ENCODE measurements at places on chromosomes 3 and 15.

DNA sequence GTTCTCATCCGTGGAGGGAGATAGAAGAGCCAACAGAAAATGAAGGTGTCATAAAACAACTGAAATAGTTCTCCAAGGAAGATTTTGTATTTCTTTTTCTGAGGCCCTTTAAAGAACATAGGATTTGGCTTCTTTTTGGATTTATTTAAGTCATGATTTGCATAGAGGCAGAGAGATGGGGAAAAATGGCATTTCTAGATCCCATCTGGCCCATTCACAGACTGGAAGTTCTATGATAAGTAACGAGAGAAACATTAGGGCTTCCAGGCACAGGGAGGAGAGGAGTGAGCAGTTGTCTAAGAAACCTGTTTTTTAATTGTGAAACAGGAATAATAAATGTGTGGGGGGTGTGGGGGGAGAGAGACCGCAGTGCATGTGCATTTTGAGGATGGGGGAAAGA, 285.8 kb upstream of the LMCD1 start:
- DNase-seq, result no peak

- no peak for DNase-seq
Observed at GRCh38 chr3:151009981-151010380, 37.5 kb upstream of the CLRN1 start.

GRCh38 chr15:80712956-80713355, 17.8 kb downstream of the ABHD17C start:
- DNase-seq, result no peak

GRCh38 chr3:168709073-168709472, 613.3 kb upstream of the GOLIM4 start:
- DNase-seq, result no peak

- DNase-seq, result no peak
Observed at GRCh38 chr3:168061332-168061996, 34.3 kb downstream of the GOLIM4 start.

DNA sequence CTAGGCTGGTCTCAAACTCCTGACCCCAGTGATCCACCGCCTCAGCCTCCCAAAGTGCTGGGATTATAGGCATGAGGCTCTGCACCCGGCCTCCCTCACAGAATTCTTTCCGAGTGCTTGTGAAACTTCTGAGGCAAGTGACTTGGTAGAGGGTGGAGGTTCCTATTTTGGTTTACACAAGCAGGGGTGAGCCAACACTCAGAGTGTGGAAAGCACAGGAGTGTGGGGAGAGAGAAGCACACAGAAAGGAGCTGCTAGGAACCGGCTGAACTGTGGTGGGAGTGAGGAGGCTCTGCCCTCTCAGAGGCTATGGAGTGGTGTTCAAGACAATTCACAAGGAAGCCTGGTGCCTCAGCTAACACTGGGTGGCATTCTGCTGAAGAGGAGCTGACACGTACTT, 7.7 kb downstream of the CAPN3 start:
- no peak for DNase-seq

GRCh38 chr3:127390365-127391025, 102.6 kb upstream of the PRR20G start:
- no peak for DNase-seq

- no peak for DNase-seq
Observed at GRCh38 chr3:144165482-144165881, 193.9 kb downstream of the DIPK2A start.

DNA sequence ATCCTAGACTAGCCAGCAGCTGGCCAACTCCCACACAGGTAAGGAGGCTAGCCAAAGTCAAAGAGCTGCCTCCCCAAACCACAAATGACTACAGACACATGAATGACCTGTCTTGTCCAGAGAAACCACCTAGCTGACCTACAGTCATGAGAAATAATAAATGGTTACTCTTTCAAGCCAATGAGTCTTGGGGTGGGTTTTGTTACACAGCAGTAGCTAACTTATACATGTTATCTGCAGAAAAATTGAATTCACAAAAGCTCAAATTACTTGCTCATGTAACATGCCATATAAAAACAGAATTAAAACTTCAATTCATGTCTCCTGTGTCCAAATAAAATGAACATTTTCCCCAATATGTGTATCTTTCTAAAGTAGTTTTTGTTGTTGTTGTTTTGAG, 307.4 kb upstream of the NR2F2 start:
- no peak for DNase-seq

DNA sequence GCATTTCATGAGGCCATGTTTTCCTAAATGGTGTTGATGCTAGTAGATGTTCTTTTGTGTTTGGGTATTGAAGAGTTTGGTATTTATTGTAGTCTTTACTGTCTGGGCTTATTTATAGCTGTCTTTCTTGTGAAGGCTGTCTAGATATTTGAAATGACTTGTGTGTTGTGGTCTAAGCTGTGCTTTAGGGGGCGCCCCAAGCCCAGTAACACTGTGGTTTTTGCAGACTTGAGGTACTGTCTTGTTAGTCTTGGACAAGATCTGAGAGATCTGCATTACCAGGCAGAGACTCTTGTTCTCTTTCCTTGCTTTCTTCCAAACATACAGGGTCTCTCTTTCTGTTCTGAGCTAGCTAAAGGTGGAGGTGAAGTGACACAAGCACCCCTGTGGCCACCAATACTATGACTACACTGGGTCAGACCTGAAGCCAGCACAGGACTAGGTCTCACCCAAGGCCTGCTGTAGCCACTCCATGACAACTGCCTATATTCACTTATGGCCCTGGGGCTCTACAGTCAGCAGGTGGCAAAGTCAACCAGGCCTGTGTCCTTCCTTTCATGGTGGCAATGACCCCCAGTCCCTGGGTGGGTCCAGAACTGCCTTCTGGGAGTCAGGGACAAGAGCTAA, 152.1 kb upstream of the TBC1D5 start:
- no peak for DNase-seq

- no peak for DNase-seq
Observed at GRCh38 chr3:54085936-54086335, 36.4 kb upstream of the CACNA2D3 start.

GRCh38 chr3:87788516-87788915, 270.3 kb downstream of the CGGBP1 start:
- DNase-seq, result no peak

DNA sequence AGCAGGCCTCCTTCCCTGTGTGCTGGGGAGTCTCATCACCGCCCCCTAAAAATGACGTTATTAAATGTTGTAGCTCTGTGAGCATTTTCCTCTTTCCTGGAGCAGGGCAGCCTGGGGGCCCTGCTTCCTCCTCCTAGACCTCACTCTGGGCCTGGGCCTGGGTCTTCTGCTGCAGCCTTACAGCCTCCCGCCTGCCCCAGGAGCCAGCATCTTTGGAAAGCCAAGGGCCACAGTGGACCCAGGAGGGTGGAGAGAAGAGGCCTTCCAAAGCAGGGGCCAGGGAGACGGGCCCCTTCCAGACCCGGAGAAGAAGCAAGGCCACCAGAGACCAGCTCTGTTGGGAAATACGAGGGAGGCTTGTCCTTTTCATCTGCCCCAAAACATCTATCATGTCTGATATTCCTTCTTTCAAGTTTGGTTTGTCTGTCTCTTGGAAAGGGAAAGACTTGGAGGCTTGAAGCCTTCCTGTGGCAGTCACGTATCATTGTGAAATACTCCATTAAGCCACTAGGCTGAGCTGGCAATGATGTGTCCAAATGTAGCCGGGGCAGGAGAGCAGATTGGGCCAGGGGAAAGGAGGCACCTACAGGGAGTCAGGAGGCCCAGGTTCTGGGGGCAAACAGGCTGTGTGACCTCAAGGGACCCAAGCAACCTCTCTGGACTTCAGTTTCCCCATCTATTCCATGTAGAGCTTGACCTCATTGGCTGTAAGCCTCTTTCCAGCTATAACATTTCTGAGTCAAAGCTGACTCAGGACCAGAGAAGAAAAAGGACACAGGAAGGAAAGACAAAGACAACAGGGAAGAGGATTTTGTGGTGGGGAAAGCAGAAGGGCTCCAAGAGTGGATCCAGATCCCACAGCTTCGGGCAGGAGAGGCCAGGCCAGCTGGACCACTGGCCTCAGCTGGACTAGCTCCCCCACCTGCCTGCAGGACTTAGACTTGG, 31.1 kb downstream of the CYP11A1 start:
- DNase-seq, result no peak

- DNase-seq, result no peak
Observed at GRCh38 chr3:186251948-186252619, 110.0 kb downstream of the DGKG start.

- no peak for DNase-seq
Observed at GRCh38 chr15:79366691-79367090, 55.8 kb downstream of the TMED3 start.

DNA sequence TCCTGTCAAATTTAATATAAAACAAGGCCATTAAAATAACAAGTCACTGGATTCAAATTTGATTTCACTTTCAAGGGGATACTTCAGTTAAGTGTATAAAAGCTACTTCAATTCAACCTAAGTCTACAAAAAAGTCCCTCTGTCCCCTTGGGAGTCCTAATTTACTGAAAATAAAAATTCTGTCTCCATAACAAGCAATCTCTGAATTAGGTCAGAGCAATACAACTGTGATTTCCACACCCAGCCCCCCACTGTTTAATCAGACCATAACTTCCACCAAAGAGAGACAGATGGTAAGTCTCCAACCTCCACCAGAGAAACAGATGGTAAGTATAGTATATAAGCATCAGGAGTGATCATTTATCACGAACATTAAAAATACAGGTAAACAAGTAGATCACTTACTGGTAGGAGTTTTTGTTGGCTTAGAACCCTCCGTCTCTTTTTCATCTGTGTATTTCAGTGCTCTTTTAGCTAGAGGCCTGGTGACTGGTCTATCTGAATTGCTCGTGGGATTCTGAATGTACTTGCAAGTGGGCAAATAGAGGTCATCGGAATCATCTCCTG, 12.1 kb downstream of the SGO1 start:
- DNase-seq, result no peak

GRCh38 chr3:189787191-189787590, 156.0 kb downstream of the TP63 start:
- DNase-seq, result no peak

GRCh38 chr3:188697127-188697526, 474.6 kb upstream of the TPRG1 start:
- DNase-seq, result no peak

DNA sequence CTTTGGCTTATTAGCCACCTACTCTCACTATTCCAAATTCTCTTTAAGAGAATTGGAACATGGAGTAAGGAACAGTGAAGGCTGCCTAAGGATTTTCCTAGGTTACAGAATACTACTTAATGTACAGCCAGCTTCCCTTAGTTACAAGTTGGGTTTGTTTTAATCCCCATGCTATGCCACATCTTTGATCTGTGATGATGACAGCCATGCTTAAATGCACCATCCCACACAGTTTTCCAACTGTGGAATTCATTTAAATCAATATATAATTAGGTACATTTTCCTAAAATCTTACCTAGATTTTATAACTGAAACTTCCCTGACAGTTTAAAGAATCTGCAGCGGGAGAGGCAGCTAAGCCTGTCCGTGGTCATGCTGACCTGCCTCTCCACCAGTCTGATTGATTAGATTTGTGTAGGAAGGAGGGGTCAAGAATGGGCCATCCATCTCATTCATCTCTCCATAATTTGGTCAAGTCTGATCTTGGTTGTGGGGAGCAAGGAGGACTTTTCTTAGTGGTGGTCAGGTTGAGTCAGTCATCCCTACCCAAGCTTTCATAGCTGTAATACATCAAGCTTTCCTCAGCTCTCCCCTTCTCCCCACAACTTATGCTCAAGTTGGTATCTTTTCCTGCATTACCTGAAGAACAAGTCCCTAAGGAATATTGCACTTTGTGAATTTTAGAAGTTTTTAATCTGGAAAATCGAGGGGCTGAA, 37.1 kb downstream of the RIOX2 start:
- DNase-seq, result no peak

GRCh38 chr3:144085964-144086363, 114.3 kb downstream of the DIPK2A start:
- DNase-seq, result no peak

DNA sequence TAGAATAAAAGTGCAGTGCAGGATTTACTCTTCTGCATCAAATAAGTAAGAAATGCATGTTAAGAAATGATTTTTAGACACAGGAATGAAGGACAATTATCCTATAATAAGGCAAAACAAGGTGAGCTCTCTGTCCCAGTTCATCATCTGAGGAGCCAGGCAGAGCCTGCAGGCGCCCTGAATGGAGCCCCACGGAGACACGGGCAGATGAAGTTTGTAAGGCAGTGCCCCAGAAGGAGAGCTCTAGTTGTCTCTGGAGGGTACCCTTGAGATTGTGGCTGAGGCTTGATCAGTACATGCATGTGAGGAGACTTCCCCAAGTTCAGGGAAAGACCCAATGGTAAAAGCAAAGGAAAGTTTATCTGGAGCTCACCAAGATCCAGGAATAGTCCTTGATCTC, 50.3 kb downstream of the ATP10A start:
- DNase-seq, result no peak

GRCh38 chr3:178271740-178272387, 264.4 kb upstream of the KCNMB2 start:
- DNase-seq, result no peak

DNA sequence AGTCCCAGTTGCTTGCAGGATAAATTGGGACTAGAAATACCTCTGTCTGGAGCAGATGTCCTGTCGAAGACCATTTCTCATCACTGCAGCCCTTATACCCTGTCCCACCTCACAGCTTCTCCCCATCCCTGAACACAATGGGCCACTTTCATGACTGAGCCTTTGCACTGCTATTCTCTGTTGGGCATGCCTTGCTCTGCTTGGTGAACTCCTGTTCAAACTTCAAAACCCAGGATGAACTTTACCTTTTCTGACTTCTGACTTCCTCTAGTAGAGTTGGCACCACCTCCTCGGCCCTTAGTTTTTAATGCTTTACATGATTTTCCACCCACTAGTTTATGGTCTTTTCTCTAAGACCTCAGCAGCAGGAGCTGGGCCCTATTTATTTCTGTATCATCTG, 48.4 kb downstream of the ST6GAL1 start:
- no peak for DNase-seq

- no peak for DNase-seq
Observed at GRCh38 chr3:157127831-157128767, 31.8 kb downstream of the CCNL1 start.

- no peak for DNase-seq
Observed at GRCh38 chr3:134857776-134858362, 62.8 kb downstream of the EPHB1 start.

DNA sequence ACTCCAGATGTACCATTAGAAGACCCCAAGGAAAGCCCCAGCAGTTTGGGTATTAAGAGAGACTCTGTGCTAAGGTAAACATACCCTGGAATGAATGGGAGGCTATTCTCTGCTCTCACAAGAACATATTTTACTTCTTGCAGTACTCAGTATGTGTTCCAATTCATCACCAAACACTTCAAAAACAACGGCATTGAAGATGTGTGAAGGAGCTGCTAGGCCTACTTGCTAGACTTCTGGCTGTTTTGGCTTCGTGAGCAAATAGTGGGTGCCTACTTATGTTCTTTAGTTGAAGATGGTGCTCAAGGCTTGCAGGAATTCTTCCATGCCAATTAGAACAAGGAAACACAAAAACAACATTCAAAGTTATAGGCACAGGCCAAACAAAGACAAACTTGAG, 514.5 kb downstream of the ROBO1 start:
- DNase-seq, result no peak

DNA sequence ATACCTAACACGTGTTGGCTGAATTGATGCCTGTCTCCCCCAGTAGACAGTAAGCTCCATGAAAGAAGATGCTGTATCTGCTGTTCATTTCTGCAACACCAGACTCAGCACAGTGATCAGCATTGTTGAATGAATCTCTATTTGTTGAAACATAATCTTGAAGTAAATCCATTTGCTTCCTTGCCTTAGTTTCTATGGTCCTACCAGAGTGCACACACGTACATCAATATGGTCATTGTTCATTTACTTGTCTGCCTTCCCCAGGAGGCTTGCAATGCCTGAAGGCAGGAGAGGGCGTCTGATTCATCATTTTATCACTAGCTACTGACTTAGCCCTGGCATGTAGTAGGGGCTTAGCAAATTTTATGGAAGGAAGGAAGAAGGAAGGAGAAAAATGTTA, 19.2 kb downstream of the RBP2 start:
- no peak for DNase-seq

Data from cortex of kidney (tissue), 1 donor.